ENCODE measurements at places on chromosomes 3 and 15.

DNA sequence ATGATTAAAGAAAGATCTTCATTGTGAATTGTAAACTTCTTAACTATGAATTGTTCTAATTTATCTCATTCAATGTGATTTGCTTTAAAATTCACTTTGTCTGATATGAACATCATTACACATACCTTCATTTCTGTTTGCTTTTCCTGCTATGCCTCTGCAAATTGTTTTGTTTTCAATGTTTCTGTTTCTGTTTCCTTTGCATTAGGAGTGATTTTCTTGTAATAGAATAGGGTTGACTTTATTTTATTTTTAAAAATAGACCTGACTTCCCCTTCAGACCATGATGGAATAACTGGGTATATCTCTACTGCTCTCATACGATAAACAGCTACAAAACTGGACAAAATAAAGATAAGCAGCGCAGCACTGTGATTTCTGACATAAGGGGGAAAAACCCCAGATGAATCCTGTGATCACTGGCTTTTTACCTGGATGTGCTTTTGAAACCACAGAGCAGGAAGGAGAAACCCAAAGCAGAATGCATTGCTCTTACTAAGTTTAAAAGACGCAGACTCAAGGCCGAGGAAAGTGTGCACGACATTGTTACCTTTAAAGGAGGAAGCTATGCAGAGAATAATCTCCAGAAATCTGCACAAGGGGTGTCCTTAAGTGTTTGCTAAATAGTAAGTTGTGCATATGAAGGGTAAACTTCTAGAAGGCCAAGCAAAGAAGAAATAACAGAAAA, 420.2 kb downstream of the TBC1D5 start:
- no peak for DNase-seq

DNA sequence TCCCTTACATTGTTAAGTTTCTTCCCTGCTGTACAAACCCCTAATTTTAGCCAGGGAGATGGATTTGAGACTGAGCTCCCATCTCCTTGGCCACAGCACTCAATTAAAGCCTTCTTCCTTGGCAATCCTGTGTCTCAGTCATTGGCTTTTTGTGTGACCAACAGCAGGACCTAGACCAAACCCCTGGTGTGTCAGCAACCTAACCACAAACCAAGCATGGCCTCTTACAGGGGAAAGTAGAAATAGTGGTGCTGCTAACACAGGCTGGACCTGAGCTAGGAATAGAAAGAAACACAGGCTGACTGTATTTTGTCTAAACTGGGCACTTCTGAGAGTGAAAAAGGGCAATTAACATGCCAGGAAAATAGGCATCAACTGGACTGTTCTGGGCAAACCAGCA, 37.9 kb downstream of the PPCDC start:
- peak; percentile 22 for DNase-seq

DNA sequence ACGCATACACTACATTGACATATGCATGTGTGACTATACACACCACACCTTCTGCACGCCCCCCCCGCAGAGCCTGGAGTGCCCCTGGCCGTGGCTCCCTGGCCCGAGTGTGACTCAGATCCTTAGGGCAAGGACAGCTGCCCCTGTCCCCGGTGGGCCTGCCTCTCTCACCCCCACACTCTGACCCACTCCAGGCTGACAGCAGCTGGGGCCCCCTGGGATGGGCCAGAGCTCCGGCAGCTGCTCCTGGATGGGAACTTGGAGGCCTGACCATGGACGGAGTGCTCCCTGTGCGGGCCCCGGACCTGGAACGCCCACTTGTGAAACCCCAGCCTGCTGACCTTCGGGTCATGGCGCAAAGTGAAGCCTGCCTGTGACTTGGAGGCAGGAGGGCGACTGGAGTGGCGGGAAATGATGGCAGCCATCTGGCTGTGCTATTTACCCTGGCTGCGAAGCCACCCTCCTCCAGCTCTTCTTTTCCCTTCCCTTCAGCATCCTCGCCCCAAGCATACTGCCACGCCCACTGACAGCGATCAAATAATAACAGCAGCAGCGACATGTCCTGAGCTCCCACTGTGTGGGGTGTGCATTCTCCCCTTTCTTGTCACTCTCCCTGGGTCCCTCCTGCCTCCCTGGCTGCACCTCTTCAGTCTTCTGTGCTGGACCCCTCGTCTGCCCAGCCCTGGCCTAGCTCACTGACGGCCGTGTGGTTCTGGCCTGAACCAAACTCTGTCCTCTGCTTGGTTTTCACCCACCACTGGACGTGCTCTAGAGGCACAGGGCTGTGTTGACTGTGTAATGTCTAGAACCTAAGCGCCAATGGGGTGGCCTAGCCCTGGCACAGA, 90.7 kb upstream of the MEF2A start:
- DNase-seq: no peak

GRCh38 chr3:187021748-187022402, 91.5 kb downstream of the ST6GAL1 start:
- DNase-seq: peak; percentile 48

- no peak for DNase-seq
Observed at GRCh38 chr3:43559961-43560360, 61.9 kb downstream of the ANO10 start.

- no peak for DNase-seq
Observed at GRCh38 chr3:169542331-169542751, 121.2 kb downstream of the MECOM start.

DNA sequence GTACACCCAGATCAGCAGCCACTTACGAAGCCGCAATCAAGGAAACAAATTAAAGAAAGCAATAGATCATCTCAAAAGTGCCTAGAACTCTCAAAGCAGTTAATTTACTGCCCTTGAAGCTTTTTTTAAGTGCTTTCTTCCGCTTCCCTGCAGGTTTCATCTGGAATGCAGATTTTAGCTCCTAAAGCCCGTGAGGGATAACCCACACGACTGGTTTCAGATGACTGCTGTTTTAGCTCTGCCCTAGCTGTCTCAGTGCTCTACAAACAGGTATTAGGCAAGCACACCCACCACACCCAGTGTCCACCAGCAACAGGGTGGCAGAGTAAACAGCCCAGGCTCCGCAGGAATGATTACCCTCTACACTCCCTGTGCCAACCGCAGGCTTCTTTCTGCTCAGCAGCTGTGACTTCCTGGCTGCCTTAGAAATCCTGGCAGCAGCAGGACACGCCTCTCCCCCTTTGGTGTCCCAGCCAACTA, 126.0 kb downstream of the FMN1 start:
- no peak for DNase-seq

Data from CD4-positive, alpha-beta T cell treated with Interferon gamma for 1 hour (primary cell).